Left renal pelvis (tissue), 4 donors: ENCODE measurements at places on chromosomes 12 and 14. TPM values are rescaled to one million over a fixed set of nuclear protein-coding genes. Genes with fewer than 3 reads are reported as not detected.
A peak's percentile ranks its signal among the peaks of the same experiment; 100 is the strongest.

DNA sequence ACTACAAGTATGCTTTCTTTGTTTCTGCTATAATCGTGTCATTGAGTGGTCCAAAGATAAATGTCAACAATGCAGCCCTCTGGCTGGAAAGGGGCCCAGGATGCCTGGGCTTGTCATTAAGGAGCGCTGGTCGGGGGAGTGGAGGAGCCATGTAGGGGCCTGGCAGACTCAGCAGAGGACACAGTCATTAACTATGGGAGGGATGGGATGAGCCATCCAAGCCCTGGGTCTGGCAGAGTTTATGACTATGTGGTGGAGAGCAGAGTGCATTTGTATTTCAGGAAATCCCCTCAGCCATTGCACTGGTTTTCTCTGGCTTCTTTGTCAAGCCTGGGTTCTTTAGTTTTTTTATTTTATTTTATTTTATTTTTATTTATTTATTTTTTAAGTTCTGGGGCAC, 243.1 kb downstream of the C12orf75 start:
- DNase-seq: no peak

- DNase-seq: no peak
These were observed 7.2 kb upstream of the SELPLG start for GRCh38 chr12:108640802-108641445.

- DNase-seq: no peak
These were observed 155.4 kb downstream of the C12orf75 start for GRCh38 chr12:105485921-105486320.

DNA sequence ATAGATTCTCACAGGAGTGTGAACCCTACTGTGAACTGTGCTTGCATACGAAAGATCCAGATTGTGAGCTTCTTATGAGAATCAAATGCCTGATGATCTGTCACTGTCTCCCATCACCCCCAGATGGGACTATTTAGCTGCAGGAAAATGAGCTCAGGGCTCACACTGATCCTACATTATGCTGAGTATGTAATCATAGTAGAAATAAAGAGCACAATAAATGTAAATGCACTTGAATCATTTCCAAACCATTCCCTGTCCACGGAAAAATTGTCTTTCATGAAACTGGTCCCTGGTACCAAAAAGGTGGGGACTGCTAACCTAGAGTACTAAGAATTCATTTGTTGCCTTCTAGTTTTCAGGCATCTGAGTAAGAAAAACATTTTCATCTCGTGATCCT, 1215.8 kb upstream of the TMEM132C start:
- DNase-seq: no peak

- DNase-seq: no peak
These were observed 181.8 kb downstream of the ATXN7L3B start for GRCh38 chr12:74719447-74719846.

GRCh38 chr12:94563286-94563685, 87.1 kb downstream of the TMCC3 start:
- DNase-seq: no peak

DNA sequence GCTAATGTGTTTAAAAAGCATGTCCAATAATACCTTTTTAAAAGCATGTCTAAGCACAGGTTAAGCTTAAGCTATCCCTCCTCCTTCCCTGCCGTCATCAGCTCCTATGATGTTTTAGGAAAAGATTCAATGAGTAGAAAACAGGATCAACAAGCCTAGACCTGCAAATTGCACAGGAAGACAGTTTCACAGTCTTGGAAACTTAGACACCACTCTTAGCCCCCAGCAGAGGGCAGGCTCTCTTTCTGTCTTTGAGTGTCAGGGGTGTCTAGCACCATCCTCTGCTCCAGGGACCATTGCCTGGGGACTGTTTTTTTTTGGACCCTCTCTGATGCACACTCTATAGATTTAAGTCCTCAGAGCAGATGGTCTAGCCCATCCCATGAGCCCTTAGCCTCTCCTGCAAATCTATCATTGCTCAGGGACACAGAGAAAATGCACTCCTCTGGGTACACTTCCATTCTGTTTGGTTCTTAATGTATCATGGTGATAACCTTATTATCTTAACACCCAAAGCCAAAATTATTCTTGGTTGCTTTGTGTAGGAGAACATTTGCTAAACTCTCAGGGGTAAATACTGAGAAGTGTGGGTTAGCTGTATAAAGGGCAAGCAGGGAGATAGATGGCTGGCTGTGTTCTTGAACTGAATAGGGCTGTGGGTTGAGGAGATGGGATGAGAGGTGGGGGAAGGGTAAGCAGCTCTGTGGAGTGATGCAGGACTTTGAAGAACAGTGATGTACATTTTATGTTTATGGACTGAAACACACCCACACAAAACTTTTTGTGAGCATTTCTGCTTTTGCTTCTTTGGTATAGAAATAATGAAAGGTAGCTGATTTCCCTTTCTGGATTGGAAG, 259.9 kb upstream of the DDHD1 start:
- no peak for DNase-seq

- no peak for DNase-seq
These were observed 1915.0 kb upstream of the FLRT2 start for GRCh38 chr14:83614956-83615355.

DNA sequence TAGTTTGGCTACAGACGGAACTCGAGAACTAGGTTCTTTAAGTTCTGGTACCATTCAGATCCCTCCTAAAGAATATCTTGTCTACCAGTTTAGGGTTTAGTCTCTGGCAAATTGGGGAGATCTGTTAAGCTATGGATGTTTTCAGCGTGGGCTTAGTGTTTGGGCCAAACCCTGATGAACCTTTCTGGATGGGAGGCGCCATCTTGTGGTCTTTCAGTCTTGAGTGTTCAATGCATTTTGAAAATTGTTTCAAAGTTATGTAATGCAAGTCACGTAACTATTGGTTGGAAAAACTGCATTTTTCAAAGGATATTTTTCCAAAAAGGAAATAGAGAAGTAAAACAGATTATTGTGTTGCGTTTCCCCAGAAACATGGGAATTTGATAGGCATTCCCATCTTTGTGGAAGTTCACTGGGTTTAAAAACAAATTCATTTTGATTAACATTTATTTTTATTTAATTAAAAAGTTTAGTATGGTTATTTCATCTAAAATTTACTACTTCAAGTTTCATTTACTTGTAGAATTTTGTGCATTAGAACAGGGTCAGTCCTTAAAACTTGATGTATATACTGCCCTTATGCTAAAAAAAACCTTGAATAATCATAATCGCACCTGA, 169.0 kb downstream of the PRIMA1 start:
- peak; percentile 16 for DNase-seq

DNA sequence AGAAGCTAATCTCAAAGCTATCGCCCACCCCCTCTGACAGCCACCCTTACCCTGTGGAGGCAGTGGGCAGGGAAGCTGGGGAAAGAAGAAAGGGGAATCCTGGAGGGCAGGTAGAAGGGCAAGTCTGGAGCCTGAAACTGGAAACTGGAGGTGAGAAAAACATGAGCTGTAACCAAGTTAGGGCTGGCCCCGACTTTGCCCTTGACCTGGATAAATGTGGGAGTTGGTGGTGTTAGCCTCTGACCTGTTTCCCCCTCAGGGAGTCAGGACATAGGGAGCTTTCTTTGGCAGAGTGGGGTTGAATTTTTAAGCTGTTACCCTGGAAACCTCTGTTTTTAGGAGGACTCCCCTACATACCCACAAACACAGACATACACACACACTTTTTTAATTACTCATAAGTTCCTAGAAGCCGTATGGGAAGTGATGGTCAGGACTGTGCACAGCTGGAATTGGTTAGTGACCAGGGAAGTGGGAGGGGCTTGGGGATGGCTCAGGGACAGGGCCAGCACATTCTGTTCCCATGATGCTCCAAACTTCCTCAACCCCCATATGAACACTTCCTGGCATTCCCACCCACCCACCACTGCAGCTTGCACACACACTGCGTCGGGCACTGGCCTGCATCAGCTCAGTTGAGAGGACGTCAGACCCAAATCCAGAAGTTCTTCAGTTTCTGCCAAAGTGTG, 5.0 kb upstream of the MMP19 start:
- DNase-seq: peak; percentile 71

DNA sequence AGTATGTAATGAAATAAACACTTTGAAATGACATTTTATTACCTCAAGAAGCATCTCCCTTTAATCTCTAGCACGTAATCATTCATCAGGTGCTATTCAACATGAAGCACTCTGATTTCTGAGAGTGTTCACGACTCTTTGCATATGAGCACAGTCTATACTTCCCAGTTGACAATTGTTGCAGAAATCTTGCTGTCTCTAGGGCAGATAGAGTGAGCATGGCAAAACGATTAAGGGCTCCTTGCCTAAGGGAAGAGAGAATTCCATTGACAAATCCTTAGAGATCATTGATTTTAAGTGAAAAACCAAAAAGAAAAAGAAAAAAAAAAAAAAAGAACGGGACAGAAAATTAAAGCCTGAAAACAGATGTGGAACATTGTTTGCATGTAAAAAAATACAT, 107.6 kb downstream of the C12orf50 start:
- DNase-seq: no peak

- DNase-seq: no peak
These were observed 83.6 kb upstream of the LHX5 start for GRCh38 chr12:113555226-113555625.

DNA sequence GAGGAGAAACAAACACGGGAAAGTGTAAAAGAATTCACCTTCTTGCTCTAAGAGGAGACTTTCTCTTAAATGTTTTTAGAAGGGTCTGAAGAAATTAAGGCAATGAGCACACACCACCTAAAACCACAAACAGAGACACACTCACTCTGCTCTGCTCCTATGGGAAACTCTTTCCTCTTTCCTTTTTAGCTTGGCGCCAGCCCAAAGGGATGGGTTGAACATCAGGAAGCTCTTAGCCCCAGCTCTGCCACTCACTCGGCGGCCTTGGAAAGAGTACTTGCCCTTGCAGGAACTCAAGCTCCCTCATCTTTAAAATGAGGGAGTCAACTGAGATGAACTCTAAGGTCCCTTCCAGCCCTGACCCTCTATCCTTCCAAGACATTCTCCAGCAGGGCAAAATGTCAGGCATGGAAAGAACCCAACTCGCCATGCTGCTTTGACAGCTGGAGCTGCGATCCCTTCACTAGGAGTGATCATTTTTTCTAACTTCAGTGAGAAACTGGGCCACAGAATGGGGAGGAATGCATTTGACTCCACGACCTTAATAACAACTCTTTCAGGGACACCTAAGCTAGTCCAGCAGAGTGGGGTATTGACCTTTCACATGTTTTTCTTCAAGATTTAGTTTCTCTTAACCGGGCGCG, 980 bp upstream of the RNASE8 start:
- DNase-seq: no peak

The IL31 gene
- polyA plus RNA-seq: not detected

The KRT75 gene
- not detected for polyA plus RNA-seq
